ENCODE measurements at places on chromosomes 12 and 14.

DNA sequence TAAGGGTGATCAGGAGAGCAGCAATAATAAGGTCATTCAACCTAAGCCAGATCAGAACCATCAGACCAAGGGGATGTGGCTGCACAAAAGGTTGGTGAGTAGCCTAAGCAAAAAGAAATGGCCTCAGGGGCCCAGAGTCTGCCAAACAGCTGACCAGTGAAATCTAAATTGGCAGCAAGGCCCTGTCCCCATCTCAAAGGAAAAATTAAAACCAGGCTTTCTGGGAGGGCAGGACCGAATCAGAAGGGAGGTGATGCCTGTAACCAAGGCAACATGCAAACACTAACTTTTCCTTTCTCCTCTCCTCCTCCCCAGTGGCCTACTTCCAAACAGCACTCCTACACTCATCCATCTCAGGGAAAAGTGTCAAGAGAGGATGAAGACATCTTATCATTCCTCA lies 256.4 kb downstream of the NUAK1 start:
- DNase-seq = no peak

DNA sequence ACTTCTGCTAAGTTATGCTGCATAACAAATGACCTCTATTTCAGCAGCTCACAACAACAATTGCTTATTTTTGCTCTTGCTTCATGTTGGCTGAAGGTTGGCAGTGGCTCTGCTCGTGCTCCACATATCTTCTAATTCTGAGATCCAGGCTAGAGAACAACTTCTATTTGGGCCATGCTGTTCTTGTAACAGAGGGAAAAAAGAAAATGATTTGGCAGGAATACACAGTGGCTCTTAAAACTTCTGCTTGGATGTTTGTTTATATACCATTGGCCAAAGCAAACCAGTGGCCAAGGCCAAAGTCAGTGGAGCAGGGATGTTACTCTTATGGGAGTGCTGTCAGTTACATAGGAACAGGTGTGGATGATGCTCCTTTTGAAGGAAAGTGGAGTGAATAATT lies 32.1 kb downstream of the GPHN start:
- DNase-seq = no peak

GRCh38 chr12:126617312-126617711 lies 1552.1 kb downstream of the AACS start:
- no peak for DNase-seq

DNA sequence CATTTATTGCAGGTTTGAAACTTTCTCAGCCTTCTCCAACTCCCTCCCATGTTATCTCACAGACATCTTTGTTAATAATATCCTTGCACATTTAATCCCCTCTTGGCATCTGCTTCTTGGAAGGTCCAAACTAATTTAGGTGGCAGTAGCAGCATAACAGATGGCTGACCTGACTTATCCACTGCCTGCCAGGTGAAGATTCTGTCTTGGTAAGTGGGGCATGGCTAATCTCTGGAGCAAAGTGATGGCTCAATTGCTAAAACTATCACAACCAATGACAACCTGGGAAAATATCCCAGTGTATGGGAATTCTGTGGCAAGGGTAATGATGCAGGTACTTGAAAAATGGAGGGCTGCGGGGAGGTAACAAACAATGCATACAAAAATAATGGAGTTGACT lies 58.2 kb upstream of the ALG10B start:
- DNase-seq = no peak

- DNase-seq = no peak
Measured at GRCh38 chr14:102873131-102873530, 49.3 kb upstream of the AMN start.

DNA sequence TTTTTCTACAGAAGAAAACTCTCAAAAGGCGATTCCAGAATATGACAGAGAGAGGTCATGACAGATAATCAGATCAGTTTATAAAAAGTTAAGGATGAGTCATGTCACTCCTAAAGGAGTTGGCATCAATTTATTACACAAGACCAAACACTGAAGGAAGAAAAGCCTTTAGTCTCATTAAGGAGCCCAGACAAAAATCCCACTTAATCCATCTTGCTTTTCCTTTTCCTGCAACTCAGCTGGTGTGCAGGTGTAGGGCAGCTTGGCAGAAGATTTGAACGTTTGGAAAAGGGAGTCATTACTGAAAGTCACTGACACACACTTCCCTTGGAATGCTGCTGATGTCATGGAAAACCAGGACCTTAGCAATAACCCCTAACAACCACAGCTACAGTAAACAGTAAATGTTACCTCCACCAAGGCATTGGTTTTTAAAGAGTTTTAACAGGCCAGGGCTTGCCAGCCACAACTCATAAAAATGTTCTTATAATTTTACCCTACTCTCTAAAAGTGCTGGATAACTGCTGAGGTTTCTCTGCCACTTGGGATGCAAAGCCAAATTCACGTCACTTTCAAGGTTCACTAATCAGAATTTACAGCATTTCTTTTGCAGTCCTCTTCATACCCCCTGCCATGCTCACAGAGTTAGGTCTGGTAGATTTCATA lies 320.6 kb downstream of the RAD51B start:
- DNase-seq = no peak

All from activated CD4-positive, alpha-beta T cell treated with anti-CD3 and anti-CD28 coated beads, Interleukin-2, amount 50 U/mL, for 1 hour (primary cell).